ENCODE measurements at places on chromosomes 13 and 19.

DNA sequence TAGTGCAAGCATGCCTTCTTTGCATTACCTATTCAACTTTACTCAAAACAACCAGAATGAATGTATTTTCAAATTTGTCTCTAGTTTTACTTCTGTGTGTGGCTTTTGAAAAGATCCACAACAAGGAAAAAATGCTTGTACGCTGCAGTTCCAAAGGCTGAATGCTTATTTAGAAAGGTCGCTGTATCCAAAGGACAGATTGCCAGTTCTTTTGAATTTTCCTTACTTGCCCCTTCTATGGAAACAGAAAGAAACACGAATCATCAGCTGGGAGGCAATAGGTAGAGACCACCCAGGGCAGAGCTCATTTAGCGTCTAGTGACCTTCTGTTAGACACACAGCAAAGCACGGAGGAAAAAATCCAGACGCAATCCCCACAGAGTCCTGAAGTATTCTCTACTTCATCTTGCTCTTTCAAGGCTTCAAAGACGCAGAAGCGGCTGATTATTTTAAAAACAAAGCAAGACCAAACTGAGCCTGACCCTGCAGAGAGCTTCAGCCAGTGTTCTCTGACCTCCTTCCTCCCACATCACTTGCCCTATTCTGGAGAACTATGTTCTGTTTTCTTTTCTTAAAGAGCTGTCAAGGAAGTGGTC lies 674.6 kb upstream of the SGCG start:
- DNase-seq = no peak

DNA sequence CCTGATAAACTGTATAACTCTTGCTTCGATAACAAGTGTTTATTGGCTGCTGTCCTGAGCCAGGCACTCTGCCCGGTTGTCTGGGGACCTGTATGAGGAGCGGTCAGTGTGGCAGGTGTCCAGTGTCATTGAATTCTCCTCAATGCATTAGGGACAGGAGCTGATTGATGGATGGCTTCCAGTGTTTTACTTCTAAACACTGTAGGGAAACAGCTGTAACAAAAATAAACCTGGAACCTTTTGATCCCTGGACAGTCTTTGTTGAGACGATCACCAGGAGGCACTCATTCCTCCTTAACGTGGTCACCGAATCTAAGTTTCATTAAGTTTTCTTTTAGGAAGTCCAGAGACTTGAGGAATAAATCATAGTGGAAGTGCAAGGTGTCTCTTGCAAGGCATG lies 17.9 kb downstream of the UBAC2 start:
- no peak for DNase-seq

GRCh38 chr13:108270442-108270841 lies 924 bp downstream of the TNFSF13B start:
- DNase-seq = no peak

- no peak for DNase-seq
These were observed 13.6 kb upstream of the SERP2 start for GRCh38 chr13:44359983-44360375.

DNA sequence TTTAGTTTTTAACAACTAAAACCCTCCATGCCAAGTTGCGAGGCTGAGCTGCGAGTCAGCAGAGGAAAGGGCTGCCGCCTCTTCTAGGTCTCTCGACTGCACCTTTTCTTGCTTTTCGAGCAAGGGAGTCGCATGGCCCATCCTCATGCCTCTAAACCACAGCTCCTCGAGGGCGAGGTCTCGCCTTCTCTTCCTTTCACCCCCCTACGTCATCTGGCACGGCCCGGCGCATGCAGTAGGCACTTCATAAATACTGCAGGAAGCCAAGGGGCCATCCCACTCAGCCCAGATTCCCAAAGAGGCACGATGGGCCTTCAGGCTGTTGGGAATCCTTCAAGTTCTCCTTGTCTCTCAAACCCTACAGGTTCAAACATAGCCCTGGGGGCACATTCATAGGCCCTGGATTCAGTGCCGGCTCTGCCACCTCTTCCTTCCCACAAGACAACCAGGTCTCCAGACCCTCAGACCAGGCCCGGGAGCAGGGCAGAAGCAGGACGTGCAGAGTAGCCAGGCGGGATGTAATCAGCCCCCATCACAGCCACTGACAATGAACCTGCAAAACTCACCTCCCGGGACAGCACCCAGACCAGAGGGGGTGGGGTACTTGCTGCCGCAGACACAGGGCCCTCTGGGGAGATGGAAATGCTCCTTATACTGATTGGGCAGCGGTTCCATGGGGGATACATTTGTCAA lies 41.7 kb downstream of the GGACT start:
- DNase-seq = no peak

DNA sequence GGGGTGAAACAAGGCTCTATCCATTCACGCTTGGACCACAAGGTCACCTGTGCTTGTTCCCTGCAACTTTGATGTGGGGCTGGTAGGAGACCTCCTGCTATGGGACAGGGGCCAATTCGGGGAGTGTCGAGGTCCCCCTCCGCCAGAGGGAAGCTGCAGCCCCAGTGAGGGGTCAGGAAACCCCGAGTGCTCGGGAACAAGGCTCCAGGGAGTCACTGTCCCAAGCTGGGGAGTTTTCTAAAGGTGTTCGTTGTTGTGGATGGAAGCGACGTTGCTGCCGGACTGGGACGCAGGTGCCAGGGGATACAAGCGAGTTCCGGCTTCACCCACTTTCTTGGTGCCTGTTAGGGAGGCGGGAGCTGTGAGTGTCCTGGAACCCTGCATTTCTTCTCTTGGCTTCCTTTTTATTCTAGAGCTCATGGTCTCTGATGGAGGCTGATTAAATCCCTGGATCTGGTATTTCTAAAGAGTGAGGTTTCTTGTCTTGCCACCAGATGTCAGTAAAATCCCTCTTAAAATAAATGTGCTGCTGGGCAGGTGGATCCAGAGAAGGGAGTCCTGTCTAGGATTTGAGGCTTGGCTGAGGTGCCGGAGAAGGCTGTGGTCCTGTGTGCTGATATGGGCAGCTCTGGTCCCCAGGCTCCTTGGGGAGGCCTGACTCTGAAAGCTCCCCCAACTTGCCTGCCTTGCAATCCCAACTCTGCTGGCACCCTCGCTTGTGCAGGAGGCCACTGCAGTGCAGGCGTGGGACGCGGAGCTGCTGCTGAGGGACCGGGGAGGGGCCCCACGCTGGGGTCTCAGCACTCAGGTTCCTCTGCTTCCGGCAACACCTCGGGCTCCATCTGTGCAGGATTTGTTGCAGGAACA lies 153.9 kb downstream of the TEX29 start:
- no peak for DNase-seq

DNA sequence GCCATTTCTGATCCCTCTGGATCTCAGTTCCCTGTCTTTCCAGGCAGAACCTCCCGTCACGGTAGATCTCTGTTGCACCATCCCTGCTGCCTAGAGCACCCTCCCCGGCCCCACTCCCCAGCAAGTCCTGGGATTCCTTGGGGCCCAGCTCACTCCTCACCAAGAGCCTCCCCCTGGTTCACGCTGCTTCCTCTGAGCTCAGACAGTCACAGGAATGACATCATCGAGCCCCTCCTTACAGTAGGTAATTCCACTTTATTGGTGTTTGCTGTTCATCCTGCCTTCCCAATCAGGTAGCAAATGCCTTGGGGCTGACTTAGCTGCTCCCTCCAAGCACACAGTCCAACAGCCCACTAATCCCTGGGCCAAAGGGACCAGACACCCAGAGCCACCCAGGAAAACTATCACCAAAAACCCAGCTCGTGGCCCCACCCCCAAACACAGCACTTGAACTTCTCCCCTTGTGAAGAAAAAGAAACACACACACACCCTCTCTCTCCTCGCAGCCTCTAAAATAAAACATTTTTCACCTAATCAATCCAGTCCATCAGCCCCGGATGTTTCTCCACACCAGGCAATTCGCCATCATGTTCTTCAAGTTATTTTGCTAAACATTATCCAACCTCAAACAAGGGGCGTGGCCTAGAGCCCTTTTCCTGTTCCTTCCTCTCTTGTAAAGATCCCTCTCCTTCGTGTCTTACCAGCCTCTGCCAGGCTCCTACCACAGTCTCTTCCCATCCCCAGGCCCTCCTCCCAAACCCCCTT lies 2.5 kb downstream of the NAPA start:
- no peak for DNase-seq

GRCh38 chr19:50537769-50538230 lies 24.1 kb upstream of the ASPDH start:
- DNase-seq = peak; percentile 35

- no peak for DNase-seq
These were observed 24.6 kb downstream of the POP4 start for GRCh38 chr19:29630655-29631054.

DNA sequence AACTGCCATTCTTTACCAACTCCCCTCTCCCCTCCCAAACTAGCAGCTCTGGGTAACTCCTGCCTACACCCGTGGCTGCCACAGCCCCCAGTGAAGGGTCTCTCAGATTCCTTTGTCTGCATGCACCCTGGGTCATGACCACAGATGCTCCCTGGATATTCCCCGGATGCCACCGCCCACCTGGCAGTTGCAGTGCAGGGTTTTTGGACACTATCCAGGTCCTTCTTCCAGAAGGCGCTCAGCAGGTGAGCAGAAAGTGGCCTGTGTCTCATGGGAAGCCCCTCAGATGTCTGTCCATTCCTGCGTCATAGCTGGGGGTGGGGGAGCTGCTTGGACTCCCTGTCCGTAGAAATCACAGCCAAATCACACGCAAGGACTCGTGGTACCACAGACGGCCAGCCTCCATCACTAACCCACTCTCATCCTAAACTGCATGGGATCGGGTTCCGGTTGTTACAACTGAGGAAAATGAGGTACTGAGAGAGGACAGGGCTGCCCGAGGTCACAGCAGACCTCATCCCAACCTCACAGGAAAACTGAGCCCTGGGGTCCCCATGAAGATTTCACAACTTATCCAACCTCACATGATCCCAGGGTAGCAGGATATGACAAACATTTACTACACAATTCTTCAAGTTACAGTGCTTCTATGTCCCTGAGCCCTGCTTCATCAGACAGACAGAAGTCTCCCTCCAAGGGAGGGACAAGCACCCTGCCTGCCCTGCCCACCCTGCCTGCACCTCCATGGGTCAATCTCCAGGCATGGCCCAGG lies 38.6 kb downstream of the ELL start:
- no peak for DNase-seq

DNA sequence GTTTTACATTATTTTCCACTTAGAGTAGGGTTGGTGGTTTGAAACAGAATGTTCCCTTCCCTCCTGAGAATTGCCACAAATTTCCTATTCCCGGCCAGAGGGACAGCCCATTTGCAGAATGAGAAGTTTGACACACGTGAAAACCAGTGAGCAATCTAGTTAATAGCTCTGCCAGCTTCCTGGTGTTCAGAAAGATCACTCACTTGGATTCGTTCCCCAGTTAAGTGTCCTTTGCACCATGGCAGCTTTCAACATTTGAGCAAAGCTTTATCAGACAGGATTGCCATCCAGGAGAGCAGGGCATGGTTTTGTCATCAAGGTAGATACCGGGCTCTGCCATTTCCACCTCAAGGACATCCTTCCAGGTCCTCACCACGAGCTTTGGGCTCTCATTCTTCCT lies 28.2 kb downstream of the RASL11A start:
- no peak for DNase-seq

- no peak for DNase-seq
These were observed 116.0 kb downstream of the COL4A2 start for GRCh38 chr13:110422913-110423688.

- DNase-seq = no peak
These were observed 301 bp downstream of the POP4 start for GRCh38 chr19:29606420-29606747.

DNA sequence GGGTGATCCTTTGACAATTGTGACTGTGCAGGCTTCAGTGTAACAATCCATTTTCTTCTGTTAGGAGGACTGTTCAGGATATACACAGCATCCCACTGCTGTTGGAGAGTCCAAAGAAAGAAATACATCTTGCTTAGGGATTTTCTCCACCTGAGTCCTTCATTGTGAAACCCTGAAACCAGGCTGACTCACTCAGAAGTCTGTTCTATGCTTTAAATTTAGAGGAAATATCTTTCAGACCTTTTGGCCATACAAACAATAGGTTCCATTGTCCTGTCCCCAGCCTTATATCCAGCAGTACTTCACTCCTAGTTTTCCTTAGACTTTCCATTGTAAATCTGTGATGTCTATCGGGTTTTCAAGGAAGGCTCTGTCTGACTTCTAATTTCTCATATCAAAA lies 379.1 kb downstream of the SUCLA2 start:
- DNase-seq = no peak

DNA sequence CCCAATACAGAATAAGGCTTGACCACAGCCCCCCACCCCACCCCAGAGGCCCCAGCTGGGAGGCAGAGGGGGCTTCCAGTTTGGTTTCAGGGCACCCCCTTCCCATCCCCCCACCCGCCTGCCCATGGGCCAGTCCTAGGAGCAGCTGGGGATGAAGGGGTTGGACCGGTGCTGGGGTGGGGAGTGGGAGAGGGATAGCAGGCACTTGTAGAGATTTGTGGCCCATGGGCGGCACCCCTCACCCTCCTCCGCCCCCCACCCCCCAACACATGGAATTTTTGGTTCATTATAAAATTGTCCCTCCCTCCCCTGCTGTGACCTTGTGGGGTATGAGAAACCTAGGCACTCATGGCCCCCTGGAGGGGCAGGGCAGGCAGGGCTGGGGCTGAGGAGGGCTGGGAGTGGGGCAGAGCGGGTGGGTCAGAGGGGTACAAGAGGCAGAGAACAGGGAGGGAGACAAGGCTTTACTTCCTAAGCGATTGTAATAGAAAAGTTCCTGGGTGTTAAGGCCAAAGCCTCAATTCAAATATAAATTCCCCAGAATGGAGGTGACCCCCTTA lies 5.3 kb upstream of the GSK3A start:
- DNase-seq = no peak

GRCh38 chr13:99015606-99016490 lies 38.0 kb upstream of the DOCK9 start:
- no peak for DNase-seq

- no peak for DNase-seq
These were observed 28.2 kb downstream of the TNFRSF19 start for GRCh38 chr13:23598369-23598768.

DNA sequence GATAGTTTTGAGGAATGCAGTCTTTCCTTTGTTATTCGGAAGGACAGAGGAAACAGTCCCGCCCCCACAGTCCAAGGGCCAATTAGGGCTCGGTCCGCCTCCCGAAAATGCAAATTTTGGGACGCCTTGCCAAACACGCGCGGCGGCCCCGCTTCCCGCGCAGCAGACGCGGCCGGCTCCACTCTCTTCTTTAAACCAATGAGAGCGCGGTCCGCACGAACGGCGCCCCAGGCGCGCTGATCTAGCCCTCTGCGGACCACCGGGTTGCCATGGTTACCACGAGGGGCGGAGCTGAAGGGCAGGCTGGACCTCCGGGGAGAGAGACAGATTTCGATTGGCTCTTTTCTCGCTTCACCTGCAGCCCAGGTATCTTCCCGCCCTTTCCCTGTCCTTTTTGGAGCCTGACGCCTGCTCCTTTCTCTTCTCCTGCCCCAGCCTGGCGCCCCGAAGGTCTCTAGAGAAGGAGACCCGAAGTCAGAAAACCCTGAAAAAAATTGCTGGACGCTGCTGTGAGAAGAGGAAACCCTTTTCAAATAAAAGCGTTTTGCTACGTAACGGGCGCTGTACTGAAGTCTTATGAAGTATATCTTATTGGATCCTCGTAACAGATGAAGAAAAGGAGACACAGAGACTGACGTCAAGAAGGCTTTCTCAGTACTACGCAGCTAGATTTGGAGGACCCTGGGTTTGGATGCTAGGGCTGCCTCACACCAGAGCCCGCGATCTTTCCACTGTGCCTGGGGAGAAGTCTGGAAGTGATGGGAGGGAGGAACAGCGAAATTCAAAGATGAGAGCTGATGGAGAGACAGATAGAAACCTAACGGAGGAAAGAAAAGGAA lies 2.0 kb downstream of the PTH2 start:
- DNase-seq = no peak

- DNase-seq = no peak
These were observed 27.4 kb upstream of the TUBGCP3 start for GRCh38 chr13:112615391-112615790.

- DNase-seq = no peak
These were observed 35.9 kb upstream of the ONECUT3 start for GRCh38 chr19:1717200-1717969.

Data from stimulated activated CD8-positive, alpha-beta memory T cell treated with anti-CD3 and anti-CD28 coated beads, Interleukin-15, amount 100 ng/mL, for 24 hours (primary cell).